Myocyte (in vitro differentiated cells): ENCODE measurements at places on chromosomes 3 and 15. TPM values are rescaled to one million over a fixed set of nuclear protein-coding genes. Genes with fewer than 3 reads are reported as not detected.

CYP11A1 gene
- total RNA-seq: not detected in 2 replicates

CPNE9 gene
- total RNA-seq: not detected in 2 replicates

MYO1E gene
- total RNA-seq: 61.0 and 146 TPM in 2 replicates

SOX2 gene
- total RNA-seq: not detected in 2 replicates

FSIP1 gene
- total RNA-seq: 0.37 and 2.3 TPM in 2 replicates

SCAANT1 gene
- not detected in 2 replicates for total RNA-seq

TGM5 gene
- 0.21 TPM in 1 of 2 replicates, not detected in the other for total RNA-seq

GUCA1C gene
- total RNA-seq: not detected in 2 replicates

COPS2 gene
- total RNA-seq: 67.3 and 85.4 TPM in 2 replicates

PEAK1 gene
- total RNA-seq: 16.0 and 25.2 TPM in 2 replicates

SPINK8 gene
- not detected in 2 replicates for total RNA-seq

PLSCR4 gene
- 6.6 and 8.5 TPM in 2 replicates for total RNA-seq

GOLGA6C gene
- not detected in 2 replicates for total RNA-seq

RPL39L gene
- 2.8 and 4.1 TPM in 2 replicates for total RNA-seq

LOXL1 gene
- total RNA-seq: 129 and 136 TPM in 2 replicates

LMAN1L gene
- not detected in 2 replicates for total RNA-seq
